ENCODE measurements at places on chromosomes 6 and 20.
A peak's percentile ranks its signal among the peaks of the same experiment; 100 is the strongest.

- DNase-seq, result no peak
These were observed 1.6 kb downstream of the KIAA0319 start for GRCh38 chr6:24644377-24644776.

DNA sequence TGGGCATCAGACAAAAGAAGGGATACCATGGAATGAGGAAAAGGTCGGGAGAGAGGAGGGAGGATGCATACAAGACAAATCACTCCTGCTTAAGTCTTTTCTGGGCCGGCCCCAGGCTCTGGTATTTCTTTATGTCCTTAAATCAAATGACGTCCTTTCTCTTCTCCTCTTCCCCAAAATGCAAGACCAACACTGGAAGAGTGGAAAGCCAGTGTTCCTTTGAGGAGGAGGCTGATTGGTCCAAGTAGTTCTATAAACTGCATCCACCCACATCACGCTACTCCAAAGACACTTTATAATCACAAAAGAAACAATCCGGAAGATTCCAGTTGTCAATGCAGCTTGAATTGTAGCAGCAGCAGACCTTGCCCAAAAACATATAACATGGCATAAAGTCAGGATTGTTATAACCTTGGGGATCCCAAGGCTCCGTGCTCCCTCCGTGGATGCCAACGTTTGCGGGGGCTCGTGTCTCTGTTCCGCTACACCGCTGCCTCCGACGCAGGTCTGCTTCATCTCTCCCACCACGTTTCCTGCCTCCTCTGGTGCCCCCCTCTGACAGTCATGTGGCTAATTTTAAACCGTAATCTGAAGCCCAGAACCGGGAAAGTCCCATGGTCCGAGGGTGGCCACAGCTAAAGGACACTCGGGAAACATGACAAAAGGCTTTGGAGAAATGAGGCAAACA, 47.1 kb downstream of the MCUR1 start:
- no peak for DNase-seq

DNA sequence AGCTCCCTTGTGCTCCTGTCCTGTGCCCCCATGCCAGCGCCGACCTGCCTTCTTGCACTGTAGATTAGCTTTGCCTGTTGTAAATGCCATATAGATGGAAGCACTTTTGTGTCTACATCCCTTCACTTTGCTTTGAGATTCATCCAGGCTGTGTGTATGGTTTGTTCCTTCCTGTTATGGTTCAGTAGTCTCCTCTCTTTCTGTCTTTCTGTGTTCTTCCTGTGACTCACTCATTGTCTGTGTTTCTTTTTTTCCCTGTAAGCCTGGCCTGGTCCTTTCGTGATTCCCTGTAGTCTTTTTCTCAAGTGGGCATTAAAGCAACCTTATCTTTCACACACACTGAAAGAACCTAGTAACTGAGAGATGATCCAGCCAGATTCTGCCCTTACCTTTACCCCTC, 66.6 kb downstream of the JARID2 start:
- no peak for DNase-seq

GRCh38 chr20:36676701-36677421, 30.9 kb upstream of the SLA2 start:
- no peak for DNase-seq

DNA sequence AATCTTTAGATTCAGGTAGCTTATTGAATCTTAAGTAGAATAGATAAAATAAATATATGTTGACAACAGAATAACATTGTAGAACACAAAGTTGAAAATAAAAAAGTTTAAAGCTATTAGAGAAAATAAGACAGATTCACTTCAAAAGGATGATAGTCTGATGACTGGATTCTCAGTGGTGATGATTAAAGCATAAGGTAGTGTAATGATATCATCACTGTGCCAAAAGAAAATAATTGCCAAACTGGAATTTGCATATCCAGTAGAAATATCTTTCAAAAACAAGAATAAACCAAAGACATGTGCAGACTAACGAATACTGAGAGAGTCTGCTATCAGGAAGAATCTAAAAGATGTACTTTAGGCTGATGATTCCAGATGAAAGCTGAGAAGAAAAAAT, 30.2 kb downstream of the ENPP1 start:
- no peak for DNase-seq

GRCh38 chr6:9083108-9083507, 647.8 kb upstream of the SLC35B3 start:
- no peak for DNase-seq

- DNase-seq, result no peak
These were observed 10.7 kb downstream of the TRERF1 start for GRCh38 chr6:42440778-42441696.

DNA sequence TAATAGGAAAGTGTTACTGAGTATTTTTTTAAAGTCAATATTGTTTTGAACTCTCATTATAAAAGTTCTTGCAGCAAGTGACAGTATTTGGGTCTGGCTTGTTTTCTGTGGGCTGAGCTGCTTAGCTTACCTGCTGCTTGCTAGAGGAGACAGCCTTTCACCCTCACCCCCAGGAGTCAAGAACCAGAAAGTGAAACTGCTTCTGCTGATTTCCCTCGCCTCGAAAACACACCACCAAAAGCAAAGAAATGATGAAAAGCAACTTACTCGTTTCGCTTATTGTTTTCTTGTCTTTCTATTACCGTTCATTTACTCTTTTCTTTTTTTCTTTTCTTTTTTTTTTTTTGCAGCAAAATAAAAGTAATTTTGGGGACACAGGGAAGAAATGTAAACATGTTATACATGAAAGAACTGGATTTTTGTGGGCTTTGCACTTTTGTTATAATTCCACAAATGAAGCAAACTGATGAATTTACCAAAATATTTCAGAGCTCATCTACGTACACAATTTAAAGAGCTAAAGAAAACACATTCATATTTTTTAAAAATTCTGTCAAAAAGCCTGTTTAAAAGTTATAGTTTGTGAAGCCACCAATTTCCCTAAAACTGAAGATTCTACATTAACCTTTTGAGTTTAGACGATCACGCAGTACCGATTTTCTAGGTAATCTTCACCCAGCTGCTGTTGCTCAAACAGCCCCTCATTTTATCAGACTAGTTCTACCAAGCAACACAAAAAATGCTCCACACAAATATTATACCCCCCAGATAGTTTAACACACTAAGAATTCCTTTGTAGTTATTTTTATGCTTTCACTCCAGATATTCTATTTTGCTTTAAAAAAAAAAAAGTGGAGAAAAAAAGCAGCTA, 1.7 kb downstream of the SCML4 start:
- DNase-seq, result peak; percentile 31

DNA sequence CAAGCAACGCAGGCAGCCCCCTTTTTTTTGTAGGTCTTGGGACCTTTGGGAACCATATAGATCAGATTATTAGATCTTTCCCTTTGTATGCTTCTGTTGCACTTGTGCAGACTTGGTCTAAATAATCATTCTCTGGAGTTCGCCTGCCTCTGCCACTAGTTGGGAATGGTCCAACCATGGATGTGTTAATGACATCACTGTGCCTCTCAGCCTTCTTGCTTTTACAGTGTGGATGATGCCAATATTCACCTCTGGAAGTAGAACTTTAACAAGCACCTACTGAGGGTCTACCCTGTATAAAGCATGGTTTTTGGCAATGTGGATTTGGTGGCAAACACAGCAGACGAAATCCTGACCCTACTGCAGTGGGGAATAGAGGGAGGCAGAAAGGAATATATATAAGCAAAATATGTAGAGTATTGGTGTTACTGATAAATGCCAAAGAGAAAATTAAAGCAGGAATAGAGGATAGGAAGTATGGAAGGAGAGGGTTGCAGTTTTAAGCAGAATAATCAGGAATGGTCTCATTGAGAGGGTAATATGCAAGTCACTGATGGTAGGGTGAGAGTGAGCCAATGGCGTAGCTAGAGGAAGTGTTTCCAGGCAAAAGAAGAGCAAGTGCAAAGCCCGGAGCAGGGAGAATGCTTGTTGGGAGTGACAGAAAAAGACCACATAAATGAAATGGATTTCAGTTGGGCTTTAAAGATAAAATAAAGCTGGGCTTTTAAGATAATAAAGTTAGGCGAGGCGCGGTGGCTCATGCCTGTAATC, 97.5 kb downstream of the DOK5 start:
- DNase-seq, result no peak

DNA sequence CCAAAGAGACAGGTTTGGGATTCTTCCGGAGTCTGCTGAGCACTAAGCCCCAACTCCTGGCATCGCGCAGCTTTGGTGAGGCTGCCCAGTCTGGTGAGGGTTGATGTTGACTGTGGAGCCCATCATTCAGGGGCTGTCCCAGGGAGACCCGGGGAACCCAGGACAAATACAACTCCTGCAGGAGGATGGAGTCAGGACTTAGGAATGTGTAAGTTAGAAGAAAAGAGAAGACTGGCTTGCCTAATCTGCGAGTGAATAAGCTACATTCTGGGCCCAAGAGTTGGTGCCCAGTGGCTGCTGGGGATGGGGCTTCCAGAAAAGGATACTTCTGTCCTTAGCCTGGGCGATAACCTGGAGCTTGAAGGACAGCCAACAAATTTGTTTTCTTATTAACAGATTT, 47.9 kb downstream of the STK35 start:
- no peak for DNase-seq

GRCh38 chr6:20160541-20161283, 51.6 kb downstream of the MBOAT1 start:
- no peak for DNase-seq

DNA sequence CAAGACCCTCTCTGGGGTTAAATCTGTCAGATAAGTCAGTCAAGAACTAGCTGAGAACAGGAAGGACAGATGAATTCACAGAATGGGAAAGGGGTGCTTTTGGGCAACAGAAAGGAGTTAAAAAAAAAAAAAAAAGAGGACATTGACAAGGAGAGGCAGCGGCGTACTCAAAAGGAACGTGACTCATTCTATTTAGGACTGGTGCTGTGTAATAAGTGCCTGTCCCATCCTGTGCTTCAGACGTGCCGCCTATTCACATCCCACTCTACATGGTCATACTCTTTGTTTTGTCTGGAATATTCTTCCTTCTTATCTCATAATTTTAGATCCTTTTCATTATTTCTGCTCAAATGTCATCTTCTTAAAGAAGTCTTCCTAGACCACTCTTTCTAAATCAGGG, 101.1 kb upstream of the EMILIN3 start:
- no peak for DNase-seq

GRCh38 chr20:17620371-17621228, 50.7 kb downstream of the DSTN start:
- DNase-seq, result peak; percentile 14

DNA sequence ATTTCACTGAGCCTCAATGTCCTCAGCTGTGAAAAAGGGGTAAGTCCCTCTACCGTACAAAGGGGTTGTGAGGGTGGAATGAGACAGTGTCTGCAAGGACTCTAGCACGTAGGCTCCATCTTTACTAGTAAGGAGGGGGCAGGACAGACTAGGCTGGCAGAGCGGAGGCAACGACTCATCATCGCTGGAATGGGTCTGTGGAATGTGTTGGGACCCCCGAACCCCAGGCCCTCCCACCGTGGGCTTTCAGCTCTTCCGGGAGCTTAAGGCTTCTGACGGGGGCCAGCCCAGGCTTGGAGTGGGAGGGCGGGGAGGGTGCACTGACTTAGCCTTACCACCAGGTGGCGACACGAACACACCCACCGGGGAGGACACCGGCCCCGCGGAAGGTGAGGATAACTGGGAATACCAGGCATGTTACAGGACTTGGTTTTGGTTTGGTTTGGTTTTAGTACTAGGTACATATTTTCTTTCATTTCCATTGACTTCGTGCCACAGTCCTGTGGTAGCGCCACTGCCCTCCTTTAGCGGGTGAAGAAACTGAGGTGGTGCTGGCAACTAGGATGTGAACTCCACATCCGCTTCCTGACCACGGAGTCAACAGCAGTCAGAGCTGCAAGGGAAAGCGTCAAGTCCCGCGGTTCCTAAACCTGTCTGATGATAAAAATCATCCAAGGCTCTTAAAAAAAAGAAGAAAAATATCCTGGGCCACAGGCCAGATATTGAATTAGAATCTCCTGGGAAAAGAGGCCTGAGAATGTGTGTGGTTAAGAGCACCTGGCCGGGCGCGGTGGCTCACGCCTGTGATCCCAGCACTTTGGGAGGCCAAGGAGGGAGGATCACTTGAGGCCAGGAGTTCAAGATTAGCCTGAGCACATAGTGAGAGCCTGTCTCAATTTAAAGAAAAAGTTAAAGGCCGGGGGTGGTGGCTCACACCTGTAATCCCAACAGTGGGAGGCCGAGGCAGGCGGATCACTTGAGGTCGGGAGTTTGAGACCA, 10.3 kb upstream of the TULP1 start:
- DNase-seq, result peak; percentile 78

GRCh38 chr20:25024171-25024570, 31.6 kb upstream of the APMAP start:
- no peak for DNase-seq

- no peak for DNase-seq
These were observed 93.6 kb downstream of the ADTRP start for GRCh38 chr6:11684901-11685480.

GRCh38 chr6:27728442-27728841, 183.8 kb downstream of the OR2B2 start:
- no peak for DNase-seq

GRCh38 chr6:53011979-53012378, 16.9 kb upstream of the GSTA4 start:
- no peak for DNase-seq

GRCh38 chr6:146890644-146891434, 292.1 kb downstream of the ADGB start:
- no peak for DNase-seq

DNA sequence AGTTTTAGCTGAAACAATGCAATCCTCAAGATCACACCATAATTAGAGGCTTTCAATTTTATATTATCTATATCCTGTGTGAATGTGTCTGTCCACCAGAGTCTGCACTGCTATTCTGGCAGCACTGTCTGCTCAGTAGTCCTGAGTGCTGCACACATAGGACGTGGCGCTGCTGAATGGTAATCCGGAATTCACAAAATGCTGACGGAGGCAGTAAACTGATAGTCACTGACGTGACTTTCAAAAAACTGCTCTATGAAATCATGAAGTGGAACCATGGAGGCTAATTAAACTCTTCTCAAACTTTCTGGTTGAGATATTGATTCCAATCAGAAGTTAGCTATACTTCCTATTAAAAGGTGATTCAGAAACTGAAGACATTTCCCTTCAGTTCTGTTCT, 190.8 kb upstream of the NOX3 start:
- no peak for DNase-seq

DNA sequence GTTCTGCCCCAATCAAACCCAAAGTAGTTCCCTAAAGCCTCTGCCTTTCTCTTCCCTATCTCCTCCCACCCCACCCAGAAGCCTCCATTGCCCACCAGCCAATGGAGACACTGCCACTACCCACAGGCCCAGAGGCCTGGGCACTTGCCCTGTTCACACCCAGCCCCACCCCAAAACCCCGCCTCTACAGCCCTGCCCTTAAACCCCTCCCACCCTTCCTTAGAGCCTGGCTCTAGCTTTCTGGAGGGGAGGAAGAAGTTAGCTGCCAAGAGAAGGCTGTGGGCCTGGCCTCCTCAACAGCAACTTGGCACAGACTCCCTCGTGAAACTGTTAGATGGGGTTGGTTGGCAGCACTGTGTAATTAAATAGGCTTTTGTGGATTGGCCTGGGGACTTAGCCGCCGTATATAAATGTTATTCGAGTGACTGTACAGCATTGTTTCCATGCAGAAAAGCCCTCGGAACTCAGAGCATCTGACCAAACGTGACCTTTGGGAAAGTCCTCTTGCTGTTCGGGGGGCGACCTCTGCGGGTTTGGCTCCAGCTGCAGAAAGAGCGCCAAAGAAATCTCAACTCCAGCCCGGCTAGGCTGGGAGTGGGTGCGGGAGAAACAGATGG, 31.4 kb downstream of the COL11A2 start:
- peak; percentile 19 for DNase-seq
